ENCODE measurements at places on chromosomes 1 and 21. TPM values are rescaled to one million over a fixed set of nuclear protein-coding genes. Genes with fewer than 3 reads are reported as not detected.

TMPRSS3 gene
- total RNA-seq = 0.21 TPM

BMP8B gene
- total RNA-seq = 5.2 TPM

NCMAP gene
- 0.17 TPM for total RNA-seq

PATJ gene
- 4.6 TPM for total RNA-seq

HDGF gene
- total RNA-seq = 456 TPM

OR2L5 gene
- total RNA-seq = not detected

OR2T29 gene
- not detected for total RNA-seq

BATF3 gene
- 31.6 TPM for total RNA-seq

PBX1 gene
- total RNA-seq = 21.7 TPM

CHRNB2 gene
- 0.33 TPM for total RNA-seq

LMX1A gene
- total RNA-seq = not detected

HRNR gene
- not detected for total RNA-seq

ISG15 gene
- 25.1 TPM for total RNA-seq

AMY2A gene
- not detected for total RNA-seq

IVL gene
- not detected for total RNA-seq

S100A1 gene
- 0.96 TPM for total RNA-seq

ZBTB8B gene
- not detected for total RNA-seq

RIMKLA gene
- total RNA-seq = 0.50 TPM

SLC22A15 gene
- 0.74 TPM for total RNA-seq

CHI3L1 gene
- not detected for total RNA-seq

PADI2 gene
- 1.1 TPM for total RNA-seq

L1TD1 gene
- not detected for total RNA-seq

PGBD5 gene
- 0.42 TPM for total RNA-seq

OR2L8 gene
- not detected for total RNA-seq

DNM3 gene
- 0.70 TPM for total RNA-seq

LRRN2 gene
- total RNA-seq = 16.9 TPM

CLIC6 gene
- not detected for total RNA-seq

CD1E gene
- not detected for total RNA-seq

CCDC17 gene
- total RNA-seq = 0.19 TPM
